AG20443 (cell line): ENCODE measurements at places on chromosomes 5 and 9.

DNA sequence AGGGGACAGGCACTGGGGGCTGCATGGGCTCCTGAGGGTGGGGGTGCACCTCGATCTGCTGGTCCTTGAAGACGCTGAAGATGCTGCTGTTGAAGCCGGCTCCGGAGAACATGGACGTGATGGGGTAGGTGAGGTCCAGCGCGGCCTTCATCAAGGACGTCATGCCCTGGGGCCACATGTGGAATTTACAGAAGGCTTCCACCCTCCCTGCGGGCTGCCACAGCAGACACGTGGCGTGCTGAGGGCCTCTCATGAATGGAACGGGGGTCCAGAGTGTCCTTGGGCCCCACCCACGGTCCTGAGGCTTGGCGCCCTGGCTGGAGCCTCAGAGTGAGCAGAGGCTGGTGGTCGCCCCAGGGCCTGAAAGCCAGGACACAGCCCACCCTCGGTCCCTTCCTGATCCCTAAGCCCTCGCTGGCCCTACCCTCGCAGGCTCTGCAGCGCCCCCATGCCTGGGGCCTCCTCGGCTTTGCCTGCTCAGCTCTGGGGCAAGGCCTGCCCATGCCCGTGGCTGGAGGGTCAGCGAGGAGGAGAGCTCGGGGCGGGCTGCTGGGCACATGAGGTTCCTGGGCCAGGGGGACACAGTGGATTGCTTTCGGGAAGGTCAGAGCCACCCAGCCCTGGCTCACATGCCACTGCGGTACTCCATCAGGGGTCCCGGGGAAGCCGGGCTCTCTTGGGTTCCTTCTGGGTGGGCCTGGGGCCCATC, 5.3 kb upstream of the NSMF start:
- DNase-seq, result no peak

DNA sequence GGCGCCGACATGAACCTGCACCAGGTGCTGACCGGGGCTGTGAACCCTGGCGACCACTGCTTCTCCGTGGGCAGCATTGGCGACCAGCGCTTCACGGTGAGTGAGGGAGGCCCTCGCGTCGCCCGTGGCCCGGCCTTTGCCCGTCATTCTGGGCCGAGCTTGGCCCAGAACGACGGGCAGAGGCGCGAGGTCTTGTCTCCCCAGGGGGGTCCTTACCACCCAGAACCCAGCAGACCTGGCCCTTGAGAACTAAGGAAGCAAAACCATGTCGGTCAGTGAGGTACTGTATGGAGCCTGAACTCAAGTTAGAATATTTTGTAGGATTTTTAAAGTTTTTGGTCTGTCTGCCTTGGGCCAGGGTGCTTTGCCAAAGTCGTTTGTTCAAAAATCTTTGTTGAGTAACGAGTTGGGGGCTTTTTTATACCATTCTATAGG, 691 bp downstream of the DMXL1 start:
- DNase-seq, result peak; percentile 26

- DNase-seq, result no peak
These were observed 84.9 kb downstream of the VAV2 start for GRCh38 chr9:133906932-133907910.

DNA sequence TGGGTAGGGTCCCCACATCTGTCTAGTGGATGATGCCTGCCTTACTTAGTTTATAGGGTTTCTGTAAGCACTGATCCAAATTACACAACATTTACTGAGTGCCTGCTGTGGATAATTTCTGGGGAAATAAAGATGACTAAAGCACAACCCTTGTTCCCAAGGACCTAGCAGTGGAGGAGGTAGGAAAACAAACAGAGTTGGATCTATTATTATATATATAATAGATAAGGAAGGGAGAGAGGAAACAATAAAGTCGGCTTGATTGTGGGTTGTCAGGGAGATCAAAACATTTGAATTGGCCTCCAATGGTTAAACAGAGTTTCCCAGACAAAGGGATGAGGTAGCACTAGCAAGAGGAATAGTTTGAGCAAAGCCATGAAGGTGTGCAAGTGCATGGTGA, 14.0 kb downstream of the IL33 start:
- no peak for DNase-seq

DNA sequence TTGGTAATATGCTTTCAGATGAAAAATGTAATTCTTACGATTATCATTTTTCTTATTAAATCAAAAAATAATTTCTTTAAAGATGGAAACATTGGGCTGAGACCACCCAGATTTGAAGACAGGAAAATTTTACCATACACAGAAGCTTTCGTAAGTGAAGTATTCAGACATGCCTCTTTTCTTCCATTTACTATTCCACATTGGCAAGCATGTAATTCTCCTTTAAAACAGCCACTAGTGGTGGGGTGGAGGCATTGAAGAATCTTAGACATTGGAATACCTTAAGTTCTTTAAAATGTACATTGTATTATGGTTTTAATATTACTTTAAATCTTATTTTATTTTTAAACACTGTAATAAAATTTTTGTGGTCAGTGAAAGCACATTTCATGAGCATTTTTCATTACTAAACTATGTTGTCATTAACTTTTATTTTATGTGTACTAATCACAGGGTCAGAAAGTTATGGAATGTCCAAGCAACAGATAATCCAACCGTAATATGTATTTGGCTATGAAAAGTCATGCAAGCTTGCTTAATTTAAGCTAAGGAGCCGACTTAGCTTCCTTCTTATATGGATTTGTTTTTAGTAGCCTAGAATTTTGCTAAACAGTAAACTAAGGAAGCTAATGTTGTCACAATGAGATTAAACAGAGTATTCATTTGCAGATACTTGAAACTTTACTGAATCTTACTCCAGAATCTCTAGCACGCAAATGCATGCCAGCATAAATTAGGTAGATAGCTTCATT, 97.4 kb upstream of the ALDH1A1 start:
- DNase-seq, result peak; percentile 29

DNA sequence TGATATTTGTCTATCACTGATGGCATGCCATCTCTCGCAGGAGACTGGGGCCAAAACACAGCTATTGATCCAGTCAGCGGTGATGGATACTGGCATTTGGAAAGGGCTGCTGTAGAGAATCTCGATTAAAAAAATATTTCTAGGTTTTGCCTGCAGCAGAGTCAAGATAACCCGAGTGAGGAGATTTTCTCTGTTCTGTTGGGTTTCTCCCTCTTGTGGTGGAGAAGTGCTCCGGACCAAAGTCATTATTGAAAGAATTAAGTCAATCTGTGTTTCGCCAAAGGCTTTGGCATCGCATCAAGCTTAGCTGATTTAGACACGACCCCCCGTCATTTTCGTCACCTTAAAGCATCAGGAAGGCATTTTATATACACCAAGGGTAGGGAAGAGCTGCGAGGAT, 97.1 kb upstream of the IRX2 start:
- DNase-seq, result peak; percentile 44

GRCh38 chr5:119409235-119409815, 43.0 kb upstream of the HSD17B4 start:
- no peak for DNase-seq

GRCh38 chr5:170289764-170290163, 7.8 kb downstream of the LCP2 start:
- DNase-seq, result no peak

DNA sequence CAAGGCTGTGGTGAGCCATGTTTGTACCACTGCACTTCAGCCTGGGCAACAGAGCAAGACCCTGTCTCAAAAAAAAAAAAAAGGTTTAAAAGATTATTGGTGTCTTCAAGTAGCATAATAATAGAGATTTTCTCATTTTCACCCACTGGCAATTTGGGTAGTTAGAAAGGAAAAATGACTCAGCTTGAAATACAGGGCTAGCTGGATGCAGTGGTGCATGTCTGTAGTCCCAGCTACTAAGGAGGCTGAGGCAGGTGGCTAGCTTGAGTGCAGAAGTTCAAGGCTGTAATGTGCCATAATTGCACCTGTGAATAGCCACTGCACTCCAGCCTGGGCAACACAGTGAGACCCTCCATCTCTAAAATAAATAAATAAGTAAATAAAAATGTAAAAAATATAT, 111.1 kb downstream of the ARRDC3 start:
- no peak for DNase-seq

GRCh38 chr5:53472279-53472678, 8.2 kb upstream of the FST start:
- no peak for DNase-seq

- no peak for DNase-seq
These were observed 30.4 kb downstream of the RAB14 start for GRCh38 chr9:121171236-121171635.

DNA sequence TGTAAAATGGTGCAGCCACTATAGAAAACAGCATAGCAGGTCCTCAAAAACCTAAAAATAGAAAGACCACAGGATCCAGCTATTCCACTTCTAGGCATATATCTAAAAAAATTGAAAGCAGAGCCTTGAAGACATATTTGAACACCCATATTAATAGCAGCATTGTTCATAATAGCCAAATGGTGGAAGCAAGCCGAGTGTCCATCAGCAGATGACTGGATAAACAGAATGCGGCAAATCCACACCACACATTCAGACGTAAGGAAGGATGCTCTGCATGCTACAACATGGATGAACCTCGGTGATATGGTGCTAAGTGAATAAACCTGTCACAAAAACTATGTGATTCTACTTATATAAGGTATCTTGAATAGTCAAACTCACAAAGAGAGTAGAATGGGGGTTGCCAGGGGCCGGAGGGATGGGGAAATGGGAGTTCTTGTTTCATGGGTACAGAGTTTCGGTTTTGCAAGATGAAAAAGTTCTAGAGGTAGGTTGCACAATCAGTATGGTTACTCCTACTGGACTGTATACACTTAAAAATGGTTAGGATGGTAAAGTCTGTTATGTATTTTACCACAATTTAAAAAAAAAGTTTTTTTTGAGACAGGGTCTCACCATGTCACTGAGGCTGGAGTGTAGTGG, 17.1 kb upstream of the HSD17B3 start:
- no peak for DNase-seq

- DNase-seq, result peak; percentile 11
These were observed 69.2 kb downstream of the SPATA31D1 start for GRCh38 chr9:82057805-82058204.
